ENCODE measurements at places on chromosomes 5 and 9.

DNA sequence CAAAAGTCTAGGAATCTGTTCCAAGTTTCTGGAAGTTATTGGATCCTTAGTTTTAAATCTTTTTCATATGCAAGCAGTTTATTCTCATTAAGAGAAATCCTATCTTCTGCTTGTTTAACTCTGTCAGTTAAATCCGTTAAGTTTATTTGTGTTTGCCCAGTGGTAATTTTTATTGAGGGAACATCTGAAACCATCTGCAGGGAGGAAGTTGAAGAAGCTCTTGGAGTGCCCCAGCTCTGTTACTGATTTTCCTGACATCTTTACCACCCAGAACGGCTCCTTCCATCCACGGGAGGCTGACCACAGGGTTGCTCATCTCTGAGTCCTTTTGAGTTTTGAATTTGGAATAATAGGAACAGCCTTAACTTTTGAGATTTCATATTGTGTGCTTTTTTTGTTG, 99.9 kb upstream of the ZNF618 start:
- DNase-seq = no peak

GRCh38 chr5:14681236-14681752, 16.8 kb downstream of the OTULIN start:
- DNase-seq = no peak

DNA sequence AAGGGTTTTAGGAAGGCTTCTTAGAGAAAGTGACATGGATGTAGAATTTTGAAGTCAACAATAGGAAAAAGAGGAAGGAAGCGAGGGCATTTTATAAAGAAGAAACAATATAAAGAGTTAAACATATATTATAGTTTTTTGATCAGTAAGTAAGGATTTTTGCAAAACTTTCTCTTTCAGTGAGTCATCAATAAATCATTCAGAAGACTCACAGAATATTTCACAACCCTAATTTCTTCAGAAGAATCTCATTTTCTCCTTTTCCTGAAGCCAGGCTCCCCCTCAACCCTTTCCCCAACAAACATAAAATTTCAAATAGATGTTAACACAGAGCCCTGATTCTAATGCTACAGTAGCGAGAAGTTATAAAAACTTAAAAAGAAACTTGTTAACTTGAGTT, 4.3 kb upstream of the COX7C start:
- DNase-seq = peak; percentile 17

GRCh38 chr9:98146101-98146991, 27.3 kb upstream of the TRIM14 start:
- DNase-seq = peak; percentile 91

DNA sequence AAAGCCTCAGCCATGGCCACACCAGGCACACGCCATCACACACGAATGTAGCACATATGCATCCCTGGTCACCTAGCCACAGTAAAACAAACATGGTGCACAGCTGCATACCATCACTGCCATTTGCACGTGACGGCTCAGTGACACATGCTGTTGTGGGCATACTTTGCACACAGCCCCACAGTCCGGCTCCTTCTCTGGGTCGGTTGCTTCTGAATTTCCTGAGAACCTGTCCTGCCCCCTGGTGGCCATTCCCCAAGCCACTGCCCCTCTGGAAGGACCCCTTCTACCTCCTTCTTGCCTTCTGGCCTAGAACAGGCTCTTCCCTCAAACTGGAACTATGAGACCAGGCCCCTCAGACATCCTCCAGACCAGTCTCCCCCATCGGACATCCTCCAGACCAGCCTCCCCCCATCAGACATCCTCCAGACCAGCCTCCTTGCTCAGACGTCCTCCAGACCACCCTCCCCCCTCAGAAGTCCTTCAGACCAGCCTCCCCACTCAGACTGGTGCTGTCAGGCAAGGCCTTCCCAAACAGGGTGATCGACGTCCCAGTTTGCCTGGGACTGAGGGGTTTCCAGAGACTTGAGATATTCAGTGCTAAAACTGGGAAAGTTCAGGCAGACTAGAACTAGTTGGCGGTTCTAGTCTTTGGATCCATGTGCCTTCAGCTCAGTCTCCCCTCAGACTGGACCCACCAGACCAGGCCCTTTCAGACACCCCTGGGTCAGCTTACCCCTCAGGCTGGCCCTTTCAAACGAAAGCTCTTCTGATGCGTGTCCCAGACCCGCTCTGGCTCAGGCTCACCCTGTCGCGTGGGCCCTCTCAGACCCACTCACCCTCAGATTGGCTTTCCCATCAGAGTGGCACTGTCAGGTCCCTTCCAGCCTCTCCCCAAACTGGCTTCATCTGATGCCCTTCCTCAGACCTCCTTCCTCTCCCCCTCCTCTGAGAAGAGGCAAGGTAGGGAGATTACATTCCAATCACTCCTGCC, 24.3 kb upstream of the ENHO start:
- peak; percentile 48 for DNase-seq

DNA sequence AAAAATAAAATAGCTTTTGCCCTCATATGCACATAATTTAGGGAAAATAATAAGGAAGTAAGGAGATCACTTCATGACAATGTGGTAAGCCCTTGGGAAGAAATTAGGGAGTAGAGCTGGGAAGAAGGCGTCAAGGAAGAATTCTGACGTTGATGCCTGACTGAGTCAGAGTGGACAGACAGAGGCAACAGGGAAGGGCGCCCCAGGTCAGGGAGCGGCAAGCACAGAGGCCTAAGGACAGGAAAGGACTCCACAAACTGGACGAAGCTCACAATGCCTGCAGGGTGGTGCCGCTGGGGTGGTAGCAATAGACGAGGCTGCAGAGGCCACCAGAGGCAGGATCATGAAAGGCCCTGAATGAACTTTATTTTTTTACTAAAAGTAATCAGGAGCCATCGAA, 7.6 kb downstream of the DRD1 start:
- DNase-seq = no peak

GRCh38 chr5:95081500-95081960, 203.4 kb downstream of the MCTP1 start:
- peak; percentile 95 for DNase-seq

DNA sequence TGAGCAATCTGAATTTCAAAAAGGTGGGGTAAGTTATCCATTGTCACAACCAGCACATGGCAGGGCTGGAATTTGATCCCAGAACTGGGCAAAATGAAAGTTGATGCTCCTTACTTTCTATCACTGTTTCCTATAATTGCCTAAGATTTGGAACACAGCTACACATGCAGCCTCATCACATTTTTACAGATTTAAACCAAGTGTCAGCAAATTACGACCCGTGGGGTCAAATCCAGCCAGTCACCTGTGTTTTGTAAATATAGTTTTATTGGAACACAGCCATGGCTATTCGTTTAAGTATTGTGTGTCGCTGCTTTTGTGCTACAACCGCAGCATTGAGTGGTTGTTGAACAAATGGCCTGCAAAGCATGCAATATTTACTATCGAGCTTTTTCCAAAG, 94.3 kb downstream of the SREK1 start:
- no peak for DNase-seq

DNA sequence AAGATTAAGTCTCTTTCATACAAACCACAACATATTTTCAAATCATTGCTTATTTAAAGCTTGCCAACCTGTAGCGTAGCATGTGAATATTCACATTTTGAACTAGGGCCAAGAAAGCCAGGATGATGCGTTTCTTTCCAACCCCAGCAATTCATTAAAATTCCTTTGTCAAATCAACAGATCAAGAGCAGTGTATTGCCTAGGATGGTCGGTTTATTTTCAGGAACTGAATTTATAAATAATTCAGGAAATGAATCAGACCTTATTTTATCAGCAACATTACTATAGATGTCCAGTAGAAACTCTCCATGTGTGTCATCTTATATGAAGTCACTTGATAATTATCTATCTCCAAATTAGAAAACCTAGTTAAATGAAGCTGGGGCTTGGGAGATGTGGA, 13.2 kb upstream of the AUH start:
- peak; percentile 10 for DNase-seq

DNA sequence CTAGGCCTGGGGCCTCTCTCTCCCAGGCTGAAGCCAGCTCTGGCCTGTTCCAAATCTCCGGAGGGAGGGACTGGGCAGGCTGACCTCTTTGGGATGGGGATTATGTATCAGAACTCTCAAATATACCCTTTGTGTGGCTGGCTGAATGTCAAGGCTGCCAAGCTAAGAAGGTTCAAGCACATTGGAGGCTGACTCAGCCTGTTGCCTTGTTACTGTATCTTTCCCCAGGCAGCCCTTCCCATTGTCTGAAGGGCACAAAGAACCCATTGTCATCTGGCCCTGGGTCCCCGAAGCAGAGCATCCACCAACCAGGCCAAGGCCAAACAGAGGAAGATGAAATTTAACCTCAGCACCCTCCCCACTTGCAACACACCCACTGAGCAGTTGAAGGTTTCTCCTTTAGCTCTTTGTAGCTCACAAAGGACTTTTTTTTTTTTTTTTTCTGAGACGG, 7.3 kb upstream of the SPARC start:
- DNase-seq = no peak

DNA sequence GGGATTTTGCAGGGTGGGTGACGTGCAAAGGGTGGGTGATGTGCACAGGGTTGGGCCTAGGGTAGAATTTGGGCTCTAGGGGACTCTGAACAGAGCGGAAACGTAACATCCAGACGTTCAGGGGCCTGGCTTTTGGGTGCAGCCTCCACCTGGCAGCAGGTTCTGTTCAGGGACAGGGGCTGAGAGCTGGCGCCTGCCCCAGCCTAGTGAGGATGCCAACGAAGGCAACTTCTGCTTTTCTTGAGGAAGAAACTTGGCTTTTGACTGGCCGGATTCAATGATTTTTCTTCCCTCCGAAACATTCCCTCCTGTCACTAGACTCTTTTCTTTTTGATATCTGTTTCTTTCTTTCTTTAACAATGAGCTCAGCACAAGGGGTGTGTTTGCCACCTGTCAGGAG, 38.6 kb upstream of the SLC6A19 start:
- no peak for DNase-seq

DNA sequence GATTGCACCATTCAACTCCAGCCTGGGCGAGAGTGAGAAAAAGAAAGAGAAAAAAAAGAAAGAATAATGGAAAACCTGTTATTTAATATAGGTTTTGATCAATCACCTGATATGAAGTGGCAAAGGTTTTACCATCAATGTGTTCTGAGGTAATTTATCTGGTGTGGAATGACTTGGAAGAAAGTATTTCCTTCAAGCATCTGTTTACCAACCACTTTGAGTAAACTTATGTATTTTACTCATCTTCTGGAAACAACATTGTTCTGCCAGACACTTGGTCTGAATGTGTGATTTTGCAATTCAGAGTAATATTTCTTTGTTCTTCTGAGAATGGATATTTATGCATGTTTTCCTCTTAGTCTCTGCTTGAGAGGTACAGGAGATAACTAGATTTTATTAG, 24.3 kb downstream of the KIF2A start:
- no peak for DNase-seq

GRCh38 chr9:79524266-79524665, 47.5 kb upstream of the TLE4 start:
- peak; percentile 59 for DNase-seq

DNA sequence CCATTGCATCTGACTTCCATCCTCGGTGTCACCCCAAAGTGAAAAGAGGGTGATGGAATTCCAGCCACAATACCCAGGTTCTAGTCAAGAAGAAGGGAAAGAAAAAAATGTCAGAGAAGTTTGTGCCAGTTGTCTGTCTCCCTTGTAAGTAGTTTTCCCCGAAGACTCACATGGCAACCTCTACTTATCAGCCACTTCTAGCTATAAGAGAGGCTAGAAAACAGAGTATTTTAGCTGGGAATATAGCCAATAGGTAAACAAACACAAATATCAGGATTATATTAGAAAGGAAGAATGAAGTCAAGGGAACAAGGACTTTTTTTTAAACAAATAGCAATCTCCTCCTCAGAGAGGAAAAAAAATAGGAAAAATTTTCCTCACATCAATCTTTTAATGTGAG, 12.2 kb upstream of the ISL1 start:
- no peak for DNase-seq

DNA sequence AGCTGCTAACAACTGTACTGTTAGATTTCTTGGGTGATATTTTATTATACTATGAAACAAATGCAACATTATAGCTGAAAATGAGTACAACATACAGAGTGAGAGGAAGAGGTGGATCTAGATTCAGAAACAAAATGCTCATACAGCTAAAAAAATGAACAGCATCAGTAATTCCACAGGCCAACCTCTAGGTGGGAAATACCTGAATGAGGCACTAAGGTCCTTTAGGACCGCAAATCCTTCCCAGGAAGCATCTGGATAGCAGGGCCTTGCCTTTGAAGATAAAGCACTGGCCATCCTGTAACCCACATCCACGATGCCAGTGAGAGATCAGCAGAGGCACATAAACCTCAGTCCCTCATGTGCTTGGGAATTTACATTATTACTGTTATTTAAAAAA, 310.8 kb downstream of the YTHDC2 start:
- no peak for DNase-seq

DNA sequence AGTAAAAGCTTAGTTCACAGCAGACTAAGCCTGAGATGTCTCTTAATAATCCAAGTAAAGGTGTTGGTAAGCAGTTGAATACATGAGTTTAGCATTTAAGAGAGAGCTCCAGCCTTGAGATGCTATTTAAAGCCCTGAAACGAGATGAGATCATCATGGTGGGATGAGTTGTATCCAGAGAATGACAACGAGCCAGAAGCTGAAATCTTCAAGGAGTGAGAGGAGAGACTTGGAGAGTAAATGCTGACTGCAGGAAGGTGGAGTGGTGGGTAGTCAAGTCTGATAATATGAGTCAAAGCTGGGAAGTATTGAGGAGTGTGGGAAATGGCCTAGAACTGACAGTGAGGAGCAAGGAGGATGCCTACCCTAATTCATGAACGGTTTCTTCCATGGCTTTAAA, 53.7 kb downstream of the PLAC8L1 start:
- no peak for DNase-seq

GRCh38 chr5:101605700-101606099, 690.4 kb downstream of the SLCO4C1 start:
- DNase-seq = no peak

- peak; percentile 73 for DNase-seq
Measured at GRCh38 chr5:16160706-16161105, 18.9 kb downstream of the MARCHF11 start.

DNA sequence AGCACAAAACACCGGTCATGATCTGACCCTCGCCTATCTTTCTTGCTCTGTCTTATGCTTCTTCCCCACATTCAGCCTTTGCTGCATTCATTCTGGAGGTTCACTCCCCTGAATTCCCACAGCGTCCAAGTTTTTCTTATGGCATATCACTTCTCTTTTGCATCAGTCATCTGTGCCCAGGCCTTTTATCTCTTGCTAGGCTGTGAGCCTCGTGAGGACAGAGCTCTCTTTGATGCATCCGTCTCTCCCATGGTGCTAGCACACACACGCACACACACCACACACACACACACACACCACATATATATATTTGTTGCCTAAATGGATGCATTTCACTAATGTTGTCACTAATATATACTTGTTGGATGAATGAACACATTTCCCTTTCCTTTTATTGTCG, 45.8 kb upstream of the ATG10 start:
- no peak for DNase-seq

DNA sequence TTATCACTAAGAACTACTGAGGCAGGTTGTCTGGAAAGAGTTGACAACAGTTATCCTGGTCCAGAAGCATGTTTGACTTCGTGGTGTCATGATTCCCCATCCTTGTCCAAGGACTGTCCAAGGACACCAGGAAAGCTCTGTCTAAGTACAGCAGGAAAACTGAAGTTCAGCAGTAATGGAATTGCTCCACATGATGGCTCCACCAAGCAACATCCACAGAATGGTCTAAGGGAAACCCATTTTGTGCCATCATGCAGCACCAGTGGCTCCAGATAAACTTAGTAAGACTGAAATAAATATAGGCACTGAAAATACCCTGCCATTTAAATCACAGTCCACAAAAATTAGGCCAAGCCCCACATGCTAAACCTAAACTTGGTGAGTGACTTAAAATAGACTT, 192.8 kb downstream of the CDH18 start:
- peak; percentile 44 for DNase-seq
